Activated T-cell treated with anti-CD3 and anti-CD28 coated beads for 48 hours (primary cell): ENCODE measurements at places on chromosomes 4 and X.

GRCh38 chr4:128220286-128221235 lies 67.1 kb downstream of the PGRMC2 start:
- DNase-seq = no peak

GRCh38 chr4:37481547-37482122 lies 204.5 kb downstream of the RELL1 start:
- no peak for DNase-seq

GRCh38 chrX:32673193-32673592 lies 538.2 kb downstream of the DMD start:
- no peak for DNase-seq

DNA sequence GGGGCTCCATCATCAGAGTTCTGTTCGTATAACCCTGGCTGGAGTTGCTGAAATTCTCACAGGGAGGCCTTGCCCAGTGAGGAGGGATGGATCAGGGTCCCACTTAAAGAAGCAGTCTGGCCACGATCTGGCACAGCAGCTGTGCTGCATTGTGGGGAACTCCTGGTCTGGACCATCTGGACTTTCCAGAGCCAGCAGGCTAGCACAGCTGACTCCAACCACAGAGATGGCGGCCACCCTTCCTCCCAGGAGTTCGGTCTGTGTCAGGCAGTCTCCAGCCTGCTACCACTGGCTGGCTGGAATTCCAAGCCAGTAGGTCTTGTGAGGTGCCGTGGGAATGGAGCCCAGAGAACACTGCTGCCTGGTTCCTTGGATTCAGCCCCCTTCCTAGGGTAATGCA lies 62.0 kb downstream of the SLAIN2 start:
- DNase-seq = no peak

- DNase-seq = no peak
Observed at GRCh38 chr4:16752150-16752549, 146.3 kb downstream of the LDB2 start.

- DNase-seq = no peak
Observed at GRCh38 chr4:30495251-30495650, 224.9 kb upstream of the PCDH7 start.
